ENCODE measurements at places on chromosomes 7 and 10.

DNA sequence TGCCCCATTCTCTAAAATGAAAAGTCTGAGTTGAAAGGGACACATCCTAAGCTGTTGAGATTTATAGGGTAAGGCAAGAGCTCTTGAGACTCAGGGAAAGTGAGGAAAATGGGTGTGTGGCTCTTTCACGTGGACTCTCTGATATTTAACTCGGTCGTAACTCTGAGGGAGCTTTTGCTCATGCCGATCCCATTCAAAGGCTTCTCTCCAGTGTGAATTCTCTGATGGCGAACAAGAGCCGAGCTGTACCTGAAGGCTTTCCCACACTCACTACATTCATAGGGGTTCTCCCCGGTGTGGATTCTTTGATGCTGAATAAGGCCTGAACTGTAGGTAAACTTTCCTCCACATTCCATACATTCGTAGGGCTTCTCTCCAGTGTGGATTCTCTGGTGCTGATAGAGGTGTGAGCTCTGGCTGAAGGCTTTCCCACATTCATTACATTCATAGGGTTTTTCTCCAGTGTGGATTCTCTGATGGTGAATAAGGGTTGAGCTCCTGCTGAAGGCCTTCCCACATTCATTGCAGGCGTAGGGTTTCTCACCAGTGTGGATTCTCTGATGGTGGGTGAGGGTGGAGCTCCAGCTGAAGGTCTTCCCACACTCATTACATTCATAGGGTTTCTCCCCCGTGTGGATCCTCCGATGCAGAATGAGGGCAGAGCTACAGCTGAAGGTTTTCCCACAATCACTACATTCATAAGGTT is 10.4 kb downstream of the ZNF3 start:
- DNase-seq, result no peak

GRCh38 chr7:39721345-39721744 is 98.0 kb downstream of the RALA start:
- DNase-seq, result no peak

DNA sequence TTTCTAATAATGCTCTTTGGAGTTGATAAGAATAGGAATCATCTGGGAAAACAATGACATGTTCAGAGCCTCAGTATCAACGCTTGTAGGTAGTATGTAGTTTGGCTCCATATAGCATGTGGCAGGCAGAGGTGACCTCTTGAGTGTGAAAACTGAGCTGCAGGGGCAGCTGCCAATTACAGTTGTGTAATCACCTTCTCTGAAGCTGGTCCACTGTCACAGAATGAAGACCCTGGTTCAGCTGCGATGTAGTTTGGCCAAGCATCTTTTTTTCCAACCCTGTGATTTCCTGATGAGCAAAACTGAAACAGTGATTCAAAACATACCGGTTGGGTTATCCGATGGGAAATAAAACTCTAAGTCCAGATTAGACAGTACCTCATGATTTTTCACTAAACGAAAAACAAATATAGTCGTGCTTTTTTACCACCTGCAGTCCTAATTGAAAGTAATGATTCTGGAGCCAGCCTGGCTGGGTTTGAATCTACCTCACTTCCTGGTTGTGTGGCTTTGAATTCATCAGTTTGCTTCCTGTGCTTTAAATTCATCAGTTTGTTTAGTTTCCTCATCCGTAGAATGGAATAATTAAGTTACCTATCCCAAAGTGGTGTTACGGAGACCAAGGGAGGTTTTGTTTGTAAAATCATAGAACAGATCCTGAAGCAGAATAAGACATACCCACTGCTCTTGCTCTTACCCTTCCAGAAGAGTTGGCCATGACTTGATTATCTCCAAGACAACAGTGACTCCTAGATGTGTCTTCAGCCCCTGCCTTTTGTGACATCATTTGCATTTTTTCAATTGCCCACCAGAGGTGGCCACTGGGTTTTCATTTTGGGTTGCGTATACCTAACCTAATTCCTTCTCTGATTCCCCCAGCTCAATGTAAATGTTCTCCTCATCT is 87.4 kb downstream of the CELF2 start:
- DNase-seq, result no peak

DNA sequence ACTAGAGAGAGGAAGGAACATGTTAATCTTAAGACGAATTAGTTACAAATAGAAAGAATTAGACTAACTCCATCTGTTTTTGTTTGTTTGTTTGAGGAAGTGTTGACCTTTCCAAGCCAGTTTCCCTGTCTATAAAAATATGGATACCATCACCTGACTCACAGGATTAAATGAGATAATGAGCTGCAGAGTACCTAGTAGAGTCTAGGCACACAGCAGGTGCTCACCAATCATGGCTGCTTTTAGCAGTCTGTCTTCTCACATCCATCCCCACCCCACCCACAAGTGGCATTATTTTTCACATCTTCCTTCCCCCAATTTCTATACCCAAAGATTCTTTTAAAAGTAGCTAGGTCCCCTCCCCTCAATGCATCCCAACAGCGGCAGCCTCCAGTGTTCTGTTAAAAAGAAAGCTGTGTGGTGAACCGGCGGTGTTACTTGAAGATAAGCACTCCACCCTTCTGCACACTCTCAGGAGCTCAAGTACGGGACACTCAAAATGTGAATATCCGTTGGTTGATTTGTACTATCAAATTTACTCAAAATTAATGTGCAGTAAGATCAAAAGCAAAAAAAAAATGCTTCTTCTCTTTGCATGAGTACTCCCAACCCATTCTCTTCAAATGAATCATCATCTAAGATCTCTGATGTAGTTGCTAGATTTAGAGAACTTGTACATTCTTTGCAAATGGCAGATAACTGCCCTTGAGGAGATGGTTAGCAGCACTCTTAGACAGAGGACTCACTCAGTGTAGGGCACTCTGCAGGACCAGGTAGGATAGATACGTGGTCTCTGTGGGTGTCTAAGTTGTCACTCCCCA is 145.4 kb upstream of the ASAH2 start:
- no peak for DNase-seq

- DNase-seq, result peak; percentile 36
These were observed at the start of gene NT5C3A for GRCh38 chr7:33062023-33062781. TSS of gene NT5C3A (minus strand) at chr7:33062776. CDS start at chr7:33062705, 71 bp downstream.

DNA sequence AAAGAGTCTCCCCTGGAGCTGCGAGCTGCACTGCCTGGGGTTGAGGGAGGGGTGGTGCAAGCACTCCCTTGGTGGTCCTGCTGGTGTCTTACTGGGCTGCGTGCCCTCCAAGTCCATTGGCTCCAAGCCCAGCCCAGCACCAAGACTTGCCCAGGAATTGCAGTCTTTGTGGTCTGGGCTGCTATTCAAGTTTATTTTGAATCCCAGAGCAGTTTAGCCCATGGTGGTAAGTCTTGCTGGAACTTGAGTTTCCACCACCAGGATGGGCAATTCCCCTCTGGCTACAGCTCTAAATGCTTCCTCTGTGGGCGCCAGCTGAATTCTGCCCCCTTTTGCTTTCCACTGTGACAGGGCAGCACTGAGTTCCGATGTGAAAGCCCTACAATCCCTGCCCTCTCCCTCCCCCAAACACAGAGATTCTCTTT is 25.1 kb downstream of the GALNT11 start:
- no peak for DNase-seq

- DNase-seq, result no peak
These were observed 291.7 kb upstream of the HABP2 start for GRCh38 chr10:113261161-113261560.

DNA sequence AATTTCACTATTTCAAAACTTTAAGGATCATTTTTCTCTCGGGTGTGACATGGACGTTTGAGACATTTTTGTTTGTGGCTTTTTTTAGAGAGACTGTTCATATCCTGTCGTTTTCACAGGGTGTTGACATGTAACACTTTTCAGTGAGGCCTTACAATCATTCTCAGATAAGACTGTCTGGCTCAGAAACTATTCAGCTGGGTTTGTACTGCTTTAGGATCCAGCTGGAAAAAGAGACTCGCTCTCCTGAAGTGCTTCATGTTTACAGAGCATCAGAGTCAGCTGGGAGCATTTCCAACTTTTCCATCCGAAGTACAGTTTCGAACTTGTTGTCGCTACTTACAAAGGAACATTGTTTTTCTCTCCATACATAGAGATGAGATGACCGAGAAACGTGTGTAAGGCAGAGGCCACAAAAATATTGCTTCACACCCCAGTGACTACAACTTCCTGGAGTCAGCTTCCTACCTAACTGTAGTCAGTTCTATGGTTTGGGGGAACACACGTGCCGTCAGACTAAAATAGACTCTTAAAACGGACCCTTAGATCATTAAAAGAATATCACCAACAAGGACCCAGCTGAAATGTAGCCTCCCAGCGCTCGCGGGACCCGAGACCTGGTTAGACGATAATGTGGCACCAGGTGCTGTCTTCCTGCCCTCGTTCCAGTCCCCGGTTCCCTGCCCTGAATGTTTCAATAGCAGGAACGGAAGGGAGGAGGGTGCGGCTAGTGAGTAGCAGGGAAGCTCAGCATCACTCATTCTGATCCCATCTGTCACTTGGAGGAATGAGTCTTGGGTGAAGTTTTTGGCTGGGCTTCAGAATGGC is 78.0 kb downstream of the MKI67 start:
- no peak for DNase-seq

- peak; percentile 43 for DNase-seq
These were observed 29.4 kb upstream of the GATAD1 start for GRCh38 chr7:92417913-92418312.

GRCh38 chr7:42495256-42495655 is 258.2 kb upstream of the GLI3 start:
- no peak for DNase-seq

- DNase-seq, result no peak
These were observed 141.5 kb downstream of the LRRN3 start for GRCh38 chr7:111232249-111233084.

- DNase-seq, result no peak
These were observed 71.3 kb downstream of the TACC2 start for GRCh38 chr10:122060250-122060649.

DNA sequence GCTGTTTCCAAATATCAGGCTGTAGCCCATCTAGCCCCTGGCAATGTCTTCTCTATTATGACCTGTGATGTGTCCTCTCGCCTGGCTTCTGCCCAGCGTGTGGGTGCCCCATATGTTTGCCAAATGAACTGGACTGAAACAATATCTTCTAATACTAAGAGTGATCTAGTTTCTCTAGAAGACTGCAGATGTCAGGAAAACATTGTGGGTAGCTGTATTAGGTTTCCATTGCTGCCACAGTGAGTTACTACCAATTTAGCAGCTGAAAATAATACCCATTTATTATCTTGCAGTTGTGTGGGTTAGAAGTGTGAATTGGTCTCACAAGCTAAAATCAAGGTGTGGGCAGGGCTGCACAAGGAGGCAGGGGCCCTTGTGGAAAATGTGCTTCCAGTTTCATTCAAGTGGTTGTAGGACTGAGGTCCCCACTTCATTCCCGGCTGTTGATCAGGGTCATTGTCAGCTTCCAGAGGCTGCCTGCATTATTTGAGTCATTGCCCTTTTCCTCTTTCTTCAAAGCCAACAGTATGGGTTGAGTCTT is 202.8 kb upstream of the BMPER start:
- no peak for DNase-seq

DNA sequence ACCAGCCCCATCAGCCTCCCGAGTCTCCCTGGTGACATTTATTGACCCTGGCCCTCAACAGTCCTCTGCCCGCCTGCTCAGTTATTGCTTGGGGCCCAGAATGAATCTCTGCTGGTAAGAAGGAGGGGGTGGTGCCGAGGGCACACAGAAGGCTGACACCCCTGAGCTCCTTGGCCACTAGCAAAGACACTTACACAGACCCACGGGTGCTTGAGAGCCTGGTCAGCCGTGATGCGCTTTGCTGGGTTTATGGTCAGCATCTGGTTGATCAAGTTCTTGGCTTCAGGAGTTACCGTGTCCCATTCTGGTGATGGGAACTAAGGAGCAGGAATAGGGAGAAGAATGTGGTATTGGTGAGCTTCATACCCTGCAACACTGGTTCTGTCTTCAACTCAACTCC is 27.3 kb downstream of the CAMK2G start:
- DNase-seq, result no peak

DNA sequence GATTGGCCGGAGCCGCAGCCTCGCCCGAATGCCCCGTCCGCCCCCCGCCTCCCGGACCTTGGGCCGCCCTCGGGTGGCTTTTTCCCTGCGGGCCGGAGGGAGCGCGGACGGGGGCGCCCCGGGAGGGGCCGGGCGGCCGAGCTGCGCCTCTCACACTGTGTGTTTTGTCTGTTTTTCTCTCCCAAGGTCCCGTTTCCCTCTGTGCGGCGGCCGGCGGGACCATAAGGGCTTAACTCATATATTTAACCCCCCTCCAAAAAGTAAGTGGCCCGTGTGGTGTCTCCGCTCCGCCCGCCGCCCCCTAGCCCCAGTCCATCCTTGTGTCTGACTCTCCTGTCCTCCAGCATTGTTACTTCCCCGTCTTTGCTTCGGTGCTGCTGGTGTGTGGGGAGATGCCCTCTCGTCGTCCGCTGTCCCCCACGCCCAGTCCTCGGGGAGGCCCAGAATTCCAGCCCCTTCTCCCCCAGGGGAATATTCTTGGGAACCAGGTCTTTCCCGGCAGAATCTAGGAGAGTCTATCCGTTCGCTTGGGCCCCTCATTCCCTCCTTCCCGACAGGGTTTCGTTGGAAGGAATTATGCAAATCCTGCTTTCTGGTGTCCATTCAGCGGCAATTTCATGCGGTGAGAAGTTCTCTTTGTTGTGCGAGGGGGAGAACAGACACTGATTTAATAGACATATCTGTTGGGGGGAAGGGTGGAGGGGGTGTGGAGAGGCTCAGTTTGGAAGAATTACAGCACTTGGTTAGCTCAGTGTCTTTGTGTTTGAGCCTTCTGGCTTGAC is 1.3 kb downstream of the LCOR start:
- peak; percentile 37 for DNase-seq

DNA sequence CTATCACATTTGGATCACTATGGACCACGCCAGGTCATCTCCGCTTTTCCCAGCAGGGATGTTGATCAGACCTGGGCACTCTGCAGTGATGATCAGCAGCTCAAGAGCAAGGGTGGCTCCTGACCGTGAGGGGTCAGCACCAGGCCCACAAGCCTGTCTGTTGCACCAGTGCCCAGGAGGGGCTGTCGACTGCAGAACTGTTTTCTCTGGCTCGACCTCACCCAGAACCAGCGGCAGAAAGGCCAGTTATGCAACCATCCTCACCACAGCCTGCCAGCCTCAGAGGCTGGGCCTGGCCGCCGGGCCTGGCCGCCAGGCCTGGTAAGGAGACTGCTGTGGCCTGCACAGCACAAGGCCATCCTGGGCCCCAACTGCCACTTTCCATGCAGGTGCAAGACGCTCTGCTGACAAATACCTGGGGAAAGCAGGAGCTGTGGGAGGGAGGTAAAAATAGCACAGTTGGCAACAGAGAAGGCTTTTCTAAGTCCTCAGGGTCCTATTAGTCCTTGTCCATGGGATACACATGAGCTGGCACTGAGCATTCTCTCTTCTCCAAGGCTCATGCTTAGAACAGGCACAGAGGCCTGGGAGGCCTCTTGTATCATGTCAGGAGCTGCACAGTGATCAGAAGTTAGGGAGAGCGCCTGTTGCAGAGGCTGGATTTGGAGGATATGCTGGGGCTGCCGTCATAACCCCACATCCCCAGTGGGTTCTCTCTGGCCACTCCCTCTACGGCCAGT is 17.5 kb downstream of the KCNMA1 start:
- DNase-seq, result no peak

Data from WTC11 (cell line).